Common myeloid progenitor, CD34-positive (primary cell): ENCODE measurements at places on chromosomes 6 and 20.

DNA sequence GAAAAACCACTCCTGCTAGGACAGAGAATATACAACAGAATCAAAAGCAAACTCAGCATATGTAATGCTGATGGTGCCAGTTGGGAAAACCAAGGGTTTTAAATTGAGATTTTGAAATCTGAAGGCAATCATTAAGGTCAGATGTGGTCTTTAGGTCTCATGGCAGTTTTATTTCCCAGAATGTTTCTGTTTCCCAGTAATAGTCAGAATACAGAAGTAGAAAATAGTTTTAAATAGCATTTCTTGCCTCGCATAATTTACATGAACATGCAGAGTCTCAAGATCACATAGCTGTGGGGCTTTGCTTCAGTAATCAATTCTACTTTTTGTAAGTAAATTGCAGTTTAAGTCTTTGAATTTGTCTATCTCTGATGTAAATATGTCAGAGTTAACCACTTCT lies 58.1 kb downstream of the RNF144B start:
- DNase-seq: no peak

DNA sequence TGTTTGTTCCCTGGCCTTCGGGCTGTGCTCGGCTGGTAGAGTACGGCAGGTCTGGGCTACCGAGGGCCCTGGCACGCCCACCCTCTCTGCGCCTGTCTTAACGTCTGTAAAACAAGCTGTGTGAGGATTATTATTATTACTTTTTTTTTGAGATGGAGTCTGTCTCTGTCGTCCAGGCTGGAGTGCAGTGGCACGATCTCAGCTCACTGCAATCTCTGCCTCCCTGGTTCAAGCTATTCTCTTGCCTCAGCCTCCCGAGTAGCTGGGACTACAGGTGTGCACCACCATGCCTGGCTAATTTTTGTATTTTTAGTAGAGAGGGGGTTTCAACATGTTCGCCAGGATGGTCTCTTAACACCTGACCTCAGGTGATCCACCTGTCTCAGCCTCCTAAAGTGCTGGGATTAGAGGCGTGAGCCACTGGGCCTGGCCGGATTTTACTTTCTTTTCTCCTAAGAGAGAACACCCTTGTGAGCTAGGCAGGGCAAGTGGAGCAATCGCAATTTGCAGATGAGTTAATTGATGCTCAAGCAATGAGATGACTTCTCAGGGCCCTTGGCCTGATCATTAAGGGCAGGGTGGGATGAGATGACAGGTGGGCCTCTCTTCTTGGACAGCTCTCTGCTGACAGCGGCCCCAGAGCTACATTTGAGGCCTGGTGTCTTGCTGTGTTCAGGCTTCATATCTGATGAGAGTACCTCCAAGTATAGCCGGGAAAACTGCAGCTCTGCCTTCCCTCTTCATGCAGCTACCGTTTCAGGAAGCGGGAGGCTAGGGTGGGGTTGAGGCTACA lies 859 bp upstream of the SMIM29 start:
- no peak for DNase-seq

GRCh38 chr6:25088513-25088912 lies 152.8 kb upstream of the RIPOR2 start:
- peak; percentile 22 for DNase-seq

DNA sequence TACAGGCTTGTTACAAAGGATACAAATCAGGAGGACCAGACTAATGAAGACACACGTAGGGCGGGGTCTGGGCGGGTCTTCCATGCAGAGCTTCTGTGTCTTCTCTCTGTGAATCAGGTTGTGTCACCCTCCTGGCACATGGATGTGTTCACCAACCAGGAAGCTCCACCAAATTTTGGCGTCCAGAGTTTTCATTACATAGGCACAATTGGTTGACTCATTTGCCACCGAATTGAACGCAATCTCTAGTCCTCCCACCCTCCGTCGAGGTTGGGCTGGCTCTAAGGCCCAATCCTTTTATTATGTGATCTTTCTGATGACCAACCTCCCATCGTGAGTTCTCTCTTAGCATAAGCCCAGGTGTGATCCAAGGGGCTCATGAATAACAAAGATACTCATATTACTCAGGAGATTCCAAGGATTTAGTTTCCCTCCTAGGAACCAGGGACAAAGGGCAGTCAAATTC lies 36.3 kb upstream of the DDR1 start:
- DNase-seq: no peak

DNA sequence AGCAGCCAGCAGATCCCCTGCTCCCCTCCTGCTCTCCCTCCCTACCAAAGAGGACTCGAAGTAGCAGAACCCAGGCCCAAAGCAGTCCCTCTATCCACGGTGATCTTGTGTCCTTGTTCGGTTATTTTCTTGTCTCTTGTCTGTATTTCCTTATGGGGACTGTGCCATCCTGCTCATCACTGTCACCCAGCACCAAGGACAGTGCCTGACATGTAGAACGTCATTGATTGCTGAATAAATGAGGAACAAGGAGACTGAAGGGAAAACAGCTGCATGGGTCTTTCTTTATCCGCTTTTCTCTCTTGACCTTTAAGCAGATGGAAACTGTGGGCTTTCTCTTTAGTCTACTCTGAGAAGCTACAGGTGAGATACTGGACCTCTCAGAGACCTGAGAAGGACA lies 29.4 kb upstream of the ZNF831 start:
- DNase-seq: no peak

DNA sequence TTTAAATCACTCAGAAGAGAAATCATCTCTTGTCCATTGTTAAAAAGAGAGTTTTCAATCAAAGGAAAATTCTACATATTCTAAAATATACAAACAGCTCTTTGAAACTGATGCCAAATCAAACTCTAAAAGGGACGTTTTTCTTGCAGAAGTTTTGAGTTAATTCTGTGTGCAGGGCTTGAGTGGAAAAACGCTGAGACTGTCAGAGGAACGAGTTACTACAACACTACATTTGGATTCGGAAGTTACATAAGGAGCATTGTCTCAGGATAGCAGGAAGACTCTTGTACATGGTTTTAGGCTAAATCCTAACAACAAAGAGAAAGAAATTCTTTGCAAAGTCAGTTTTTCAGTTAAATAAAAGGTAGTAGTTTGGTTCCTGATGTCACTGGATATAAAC lies 155.7 kb upstream of the SUPT3H start:
- no peak for DNase-seq

GRCh38 chr6:15305496-15305895 lies 59.6 kb downstream of the JARID2 start:
- DNase-seq: no peak

DNA sequence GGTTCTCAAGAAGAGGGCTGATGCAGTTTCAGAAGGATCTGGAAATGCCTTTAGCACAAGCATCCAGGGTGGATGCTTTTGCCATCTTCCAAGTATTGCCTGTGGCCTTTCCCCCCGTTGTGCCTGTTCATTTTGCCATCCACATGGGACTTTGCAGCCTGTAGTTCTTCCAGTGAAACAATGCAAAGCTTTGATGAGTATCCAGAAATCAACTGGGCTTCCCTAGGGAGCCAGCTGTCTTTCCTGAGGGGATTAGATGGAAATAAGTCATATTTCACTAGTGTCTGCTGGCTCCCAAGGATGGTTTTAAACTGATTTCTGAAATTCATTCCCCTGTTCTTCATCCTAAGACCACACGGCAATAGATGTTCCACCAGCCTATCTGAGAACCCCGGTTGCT lies 63.3 kb downstream of the CAP2 start:
- no peak for DNase-seq

DNA sequence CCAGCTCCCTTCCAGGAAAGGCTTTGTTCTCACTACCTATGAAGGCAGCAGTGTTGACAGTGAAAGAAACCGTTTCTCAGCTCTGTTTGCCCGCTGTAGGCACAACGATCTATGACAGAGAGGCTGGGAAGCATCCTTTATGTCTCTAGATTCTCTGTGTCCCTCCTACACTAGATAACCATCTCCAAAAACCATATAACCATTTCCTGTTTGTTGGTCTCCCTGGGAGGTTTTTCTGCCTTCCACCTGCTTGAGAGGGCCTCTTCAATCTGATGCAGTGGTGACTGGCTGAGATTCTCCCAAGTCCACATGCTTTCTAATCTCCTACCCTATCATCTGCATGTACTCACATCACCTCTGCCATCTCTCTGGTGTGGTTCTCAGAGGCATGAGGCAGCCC lies 32.0 kb upstream of the TMEM217 start:
- DNase-seq: no peak

DNA sequence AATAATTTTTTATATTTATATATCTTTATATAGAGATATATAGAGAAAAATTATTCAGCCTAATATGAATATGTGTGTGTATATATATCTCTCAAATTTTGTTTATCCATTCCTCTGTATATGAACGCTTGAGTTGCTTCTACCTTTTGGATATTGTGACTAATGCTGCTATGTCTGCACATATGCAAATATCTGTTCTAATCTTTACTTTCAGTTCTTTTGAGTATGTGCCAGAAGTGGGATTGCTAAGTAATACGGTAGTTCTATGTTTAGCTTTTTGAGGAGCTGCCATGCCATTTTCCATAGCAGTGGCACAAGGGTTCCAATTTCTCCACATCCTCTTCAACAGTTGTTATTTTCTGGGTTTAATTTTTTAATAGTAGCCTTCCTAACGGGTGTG lies 72.8 kb upstream of the CEP85L start:
- DNase-seq: no peak

GRCh38 chr20:56752274-56752673 lies 123.2 kb downstream of the TFAP2C start:
- no peak for DNase-seq

GRCh38 chr6:66900133-66901083 lies 1193.4 kb upstream of the EYS start:
- DNase-seq: no peak

GRCh38 chr6:106163446-106163965 lies 77.4 kb downstream of the PRDM1 start:
- DNase-seq: peak; percentile 67

DNA sequence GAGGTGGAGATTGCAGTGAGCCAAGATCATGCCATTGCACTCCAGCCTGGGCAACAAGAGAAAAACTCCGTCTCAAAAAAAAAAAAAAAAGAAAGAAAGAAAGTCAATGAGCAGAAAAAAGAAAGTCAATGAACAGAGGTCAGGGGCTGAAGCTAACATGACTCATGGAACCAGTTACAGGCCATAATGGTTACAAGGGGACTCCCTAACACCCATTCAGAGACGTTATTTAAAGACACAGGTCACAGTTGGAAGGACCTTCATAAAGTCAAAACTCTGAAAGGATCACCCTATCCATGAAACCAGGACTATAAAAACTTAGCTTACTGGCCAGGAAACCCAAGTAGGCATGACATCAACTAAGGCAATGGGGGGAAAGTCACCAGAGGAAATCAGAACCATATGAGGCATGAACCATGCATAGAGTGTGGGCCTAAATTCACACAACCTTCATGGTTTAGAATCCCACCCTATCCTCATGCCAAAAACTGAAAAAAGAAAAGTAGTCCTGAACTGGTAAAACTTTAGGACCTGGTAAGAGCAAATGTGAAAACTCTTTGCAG lies 18.2 kb downstream of the FBXL4 start:
- no peak for DNase-seq

DNA sequence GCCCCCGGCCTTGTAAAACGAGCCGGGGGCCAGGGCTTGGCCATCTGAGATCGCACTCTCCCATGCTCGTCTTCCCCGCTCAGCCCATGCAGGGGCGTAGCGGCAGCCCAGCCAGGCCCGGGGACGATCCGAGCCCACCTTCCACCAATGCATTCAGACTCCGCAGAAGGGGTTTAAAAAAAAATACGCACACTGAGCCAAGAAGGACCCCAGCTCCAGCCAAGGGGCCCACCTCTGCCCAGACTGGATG lies 320 bp downstream of the GSTA4 start:
- DNase-seq: no peak

DNA sequence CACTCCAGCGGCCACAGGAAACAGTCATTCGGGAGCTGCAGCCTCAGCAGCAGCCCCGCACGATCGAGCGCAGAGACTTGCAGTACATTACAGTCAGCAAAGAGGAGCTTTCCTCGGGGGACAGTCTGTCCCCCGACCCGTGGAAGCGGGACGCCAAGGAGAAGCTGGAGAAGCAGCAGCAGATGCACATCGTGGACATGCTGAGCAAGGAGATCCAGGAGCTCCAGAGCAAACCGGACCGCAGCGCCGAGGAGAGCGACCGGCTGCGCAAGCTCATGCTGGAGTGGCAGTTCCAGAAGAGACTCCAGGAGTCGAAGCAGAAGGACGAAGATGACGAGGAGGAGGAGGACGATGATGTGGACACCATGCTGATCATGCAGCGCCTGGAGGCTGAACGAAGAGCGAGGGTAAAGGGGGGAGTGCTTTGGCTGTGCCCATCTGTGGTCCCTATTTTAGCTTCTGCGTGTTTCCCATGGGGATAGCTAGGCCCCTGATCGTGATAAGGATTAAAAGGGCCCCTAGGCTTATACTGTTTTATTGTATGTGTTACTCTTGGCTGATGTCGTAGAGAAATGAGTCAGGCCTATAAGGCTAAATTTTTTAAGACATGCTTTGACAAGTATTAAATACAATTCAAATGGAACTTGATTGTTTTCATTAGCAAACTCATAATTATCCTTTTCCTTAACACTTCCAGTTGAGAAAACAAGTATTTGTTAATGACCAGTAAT lies 45.5 kb upstream of the KIF25 start:
- no peak for DNase-seq
